ENCODE measurements at places on chromosomes 5 and 9.

- no peak overlapping the region for H3K27ac ChIP-seq
- no peaks in the 10 kb centered on the region for H3K4me1 ChIP-seq
- DNase-seq = no peak
- H3K36me3 ChIP-seq = no peaks in the 10 kb centered on the region
- no peak overlapping the region for H3K4me3 ChIP-seq
- peaks cover 38% of the 10 kb centered on the region for H3K27me3 ChIP-seq
Measured at GRCh38 chr5:145130996-145131395, 704.1 kb downstream of the PRELID2 start.

DNA sequence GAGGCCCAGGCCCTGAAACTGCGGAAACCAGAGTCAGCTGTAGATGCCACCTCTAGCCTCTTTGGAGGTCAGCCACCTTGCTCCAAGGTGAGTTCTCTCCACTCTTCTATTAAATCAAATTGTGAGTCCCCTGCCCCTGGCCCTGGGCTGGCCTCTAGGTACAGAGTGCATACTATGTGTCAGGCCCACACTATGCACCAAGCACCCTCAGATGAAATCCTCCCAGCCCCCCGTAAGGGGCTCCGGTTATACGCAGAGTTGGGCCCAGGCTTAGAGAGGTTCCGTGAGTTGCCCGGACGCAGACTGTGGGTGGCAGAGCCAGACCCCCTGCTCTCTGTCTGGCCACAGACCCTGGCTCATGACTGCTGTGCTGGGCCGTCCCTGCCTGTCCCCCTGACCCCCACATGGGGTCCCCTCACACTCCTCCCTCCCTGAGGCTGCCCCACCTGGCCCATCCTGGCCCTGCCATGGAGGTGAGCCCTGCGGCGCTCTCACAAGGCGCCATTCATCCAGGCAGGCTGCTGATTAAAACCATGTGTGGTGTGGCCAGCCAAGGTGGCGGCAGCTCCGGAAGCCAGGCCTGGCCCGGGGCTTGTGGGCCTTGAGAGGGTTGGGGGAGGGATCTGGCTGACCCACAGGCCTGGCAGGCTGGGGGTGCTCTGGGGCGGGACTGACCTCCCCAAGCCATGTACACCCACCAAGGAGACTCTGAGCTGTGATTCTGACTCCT lies 65.5 kb upstream of the SYNPO start:
- H3K4me3 ChIP-seq = no peak overlapping the region
- H3K27ac ChIP-seq = no peak overlapping the region
- DNase-seq = no peak
- no peaks in the 10 kb centered on the region for H3K27me3 ChIP-seq

- H3K36me3 ChIP-seq = no peaks in the 10 kb centered on the region
- H3K27me3 ChIP-seq = no peaks in the 10 kb centered on the region
- no peak overlapping the region for H3K4me3 ChIP-seq
Measured at GRCh38 chr5:61551637-61552313, 219.7 kb downstream of the ZSWIM6 start.

GRCh38 chr5:10521466-10522223 lies 42.2 kb upstream of the ANKRD33B start:
- H3K27me3 ChIP-seq = no peaks in the 10 kb centered on the region
- no peak overlapping the region for H3K27ac ChIP-seq
- no peaks in the 10 kb centered on the region for H3K36me3 ChIP-seq
- peak; percentile 27 for DNase-seq
- H3K4me3 ChIP-seq = no peak overlapping the region
- peaks cover 20% of the 10 kb centered on the region for H3K4me1 ChIP-seq

DNA sequence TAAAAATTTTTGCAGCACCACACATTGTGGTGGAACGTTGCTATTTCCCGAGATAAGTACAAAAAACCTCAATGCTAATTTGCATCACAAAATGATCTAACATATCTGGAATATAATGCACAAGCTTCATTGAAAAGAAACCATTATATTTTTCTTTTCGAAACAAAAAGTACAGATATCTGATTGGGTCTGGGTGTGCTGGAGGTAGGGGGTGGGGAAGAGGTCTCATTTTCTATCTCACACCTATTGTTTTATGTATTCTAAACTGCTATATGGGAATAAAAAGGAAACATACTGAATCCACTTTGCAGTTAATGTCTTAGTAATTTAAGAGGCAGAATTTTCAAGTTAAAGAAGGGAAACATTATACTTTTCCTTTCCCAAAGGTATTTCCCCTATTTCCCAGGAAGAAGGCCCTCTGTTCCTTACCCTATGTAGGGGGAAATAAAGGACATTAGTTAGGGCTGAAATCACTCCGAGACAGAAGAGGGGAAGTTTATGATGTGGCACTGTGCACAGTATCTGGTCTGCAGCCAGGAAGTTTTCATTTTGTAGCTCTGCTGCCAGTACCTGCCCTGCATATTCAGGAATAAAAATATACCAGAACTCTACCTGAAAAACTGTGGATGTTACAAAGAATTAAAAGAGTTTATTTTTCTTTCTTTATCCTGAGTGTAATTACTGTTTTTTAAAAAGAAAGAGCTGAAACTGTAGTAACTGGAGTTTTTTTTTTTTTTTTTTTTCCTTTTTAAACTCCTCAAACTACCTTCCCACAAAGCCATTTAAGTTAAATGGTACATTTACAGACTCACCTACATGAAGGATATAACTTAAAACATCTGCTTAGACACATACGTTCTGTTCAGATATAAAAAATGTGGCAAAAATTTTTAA lies 7.4 kb downstream of the MEF2C start:
- H3K4me3 ChIP-seq = no peak overlapping the region
- H3K4me1 ChIP-seq = peaks cover 16% of the 10 kb centered on the region
- H3K36me3 ChIP-seq = no peaks in the 10 kb centered on the region

- 0 out of 2 replicates have a peak, but pooled peaks cover 2% of the 10 kb centered on the region for H3K36me3 ChIP-seq
- no peak for DNase-seq
- no peaks in the 10 kb centered on the region for H3K27me3 ChIP-seq
- no peak overlapping the region for H3K4me3 ChIP-seq
- H3K27ac ChIP-seq = no peak overlapping the region
- H3K4me1 ChIP-seq = no peaks in the 10 kb centered on the region
Measured at GRCh38 chr5:94711785-94712184, 93.3 kb downstream of the SLF1 start.

DNA sequence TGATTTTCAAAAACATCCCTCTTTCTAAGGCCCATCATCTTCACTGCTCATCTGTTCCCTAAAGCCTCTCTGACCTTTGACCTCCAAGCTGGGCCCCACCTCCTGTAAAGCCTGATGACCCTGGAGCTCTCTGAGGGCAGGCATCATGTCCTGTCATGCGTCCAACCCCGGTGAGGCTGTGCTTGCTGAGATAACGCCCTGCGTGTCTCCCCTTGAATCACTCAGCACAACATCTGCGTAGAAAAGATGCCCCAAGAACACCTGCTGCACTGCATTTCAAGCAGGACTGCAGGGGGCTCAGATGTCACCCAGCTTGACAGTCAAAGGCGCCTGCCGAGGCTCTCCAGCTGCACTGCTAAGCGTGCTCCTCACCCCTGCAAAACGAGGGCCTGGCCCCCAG lies 78.0 kb downstream of the OTULIN start:
- no peaks in the 10 kb centered on the region for H3K36me3 ChIP-seq
- DNase-seq = no peak
- H3K27me3 ChIP-seq = no peaks in the 10 kb centered on the region
- no peak overlapping the region for H3K4me3 ChIP-seq
- no peak overlapping the region for H3K27ac ChIP-seq

- no peaks in the 10 kb centered on the region for H3K36me3 ChIP-seq
- no peak overlapping the region for H3K4me3 ChIP-seq
- H3K27me3 ChIP-seq = no peaks in the 10 kb centered on the region
- H3K27ac ChIP-seq = no peak overlapping the region
- no peak for DNase-seq
Measured at GRCh38 chr5:57749396-57749795, 266.8 kb upstream of the ACTBL2 start.

GRCh38 chr5:123178683-123179082 lies 89.6 kb downstream of the PRDM6 start:
- H3K4me3 ChIP-seq = no peak overlapping the region
- H3K4me1 ChIP-seq = no peaks in the 10 kb centered on the region
- no peaks in the 10 kb centered on the region for H3K36me3 ChIP-seq
- no peak for DNase-seq
- H3K27me3 ChIP-seq = no peaks in the 10 kb centered on the region
- H3K27ac ChIP-seq = no peak overlapping the region

DNA sequence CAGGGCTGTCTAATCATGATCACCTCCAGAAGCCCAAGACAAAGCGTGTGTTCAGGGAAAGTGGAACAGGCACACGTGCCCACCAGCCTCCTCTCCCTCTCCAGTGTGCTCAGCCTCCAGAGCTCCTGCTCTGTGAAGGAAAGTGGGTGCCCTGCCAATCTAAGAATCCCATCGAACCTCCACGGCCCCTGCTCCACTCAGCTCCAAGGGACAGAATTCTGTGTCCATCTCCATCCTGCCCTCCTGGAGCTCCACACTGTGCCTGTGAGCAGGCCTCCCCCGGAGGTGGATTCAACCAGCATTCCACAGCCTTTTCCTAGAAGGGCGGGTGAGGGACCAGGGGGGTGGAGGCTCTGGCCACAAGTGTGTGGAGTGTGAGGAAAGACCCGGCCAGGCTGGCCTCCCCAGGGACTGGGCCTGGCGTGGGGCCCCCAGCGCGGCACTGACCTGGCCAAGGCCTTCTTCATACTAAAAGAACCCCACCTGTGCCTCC lies 6.0 kb downstream of the EEIG1 start:
- H3K36me3 ChIP-seq = no peaks in the 10 kb centered on the region
- DNase-seq = no peak
- no peaks in the 10 kb centered on the region for H3K27me3 ChIP-seq

- H3K27ac ChIP-seq = no peak overlapping the region
- no peak overlapping the region for H3K4me3 ChIP-seq
- DNase-seq = no peak
- H3K27me3 ChIP-seq = no peaks in the 10 kb centered on the region
- no peaks in the 10 kb centered on the region for H3K4me1 ChIP-seq
- H3K36me3 ChIP-seq = no peaks in the 10 kb centered on the region
Measured at GRCh38 chr5:11892832-11893231, 11.4 kb downstream of the CTNND2 start.

- DNase-seq = no peak
- no peaks in the 10 kb centered on the region for H3K4me1 ChIP-seq
- H3K4me3 ChIP-seq = no peak overlapping the region
- no peak overlapping the region for H3K27ac ChIP-seq
Measured at GRCh38 chr9:35272989-35273388, 111.2 kb downstream of the UNC13B start.

- no peak overlapping the region for H3K4me3 ChIP-seq
- H3K27ac ChIP-seq = no peak overlapping the region
- no peak for DNase-seq
- peaks cover 4% of the 10 kb centered on the region for H3K27me3 ChIP-seq
- no peaks in the 10 kb centered on the region for H3K4me1 ChIP-seq
Measured at GRCh38 chr9:116924462-116925110, 237.5 kb downstream of the TRIM32 start.

GRCh38 chr9:124674651-124675050 lies 96.5 kb downstream of the NR6A1 start:
- no peak for DNase-seq
- no peaks in the 10 kb centered on the region for H3K36me3 ChIP-seq
- no peaks in the 10 kb centered on the region for H3K27me3 ChIP-seq
- H3K4me1 ChIP-seq = no peaks in the 10 kb centered on the region
- H3K27ac ChIP-seq = no peak overlapping the region
- no peak overlapping the region for H3K4me3 ChIP-seq

GRCh38 chr9:84874596-84874995 lies 205.1 kb downstream of the NTRK2 start:
- no peaks in the 10 kb centered on the region for H3K4me1 ChIP-seq
- no peaks in the 10 kb centered on the region for H3K27me3 ChIP-seq
- no peak overlapping the region for H3K4me3 ChIP-seq
- no peak for DNase-seq
- no peak overlapping the region for H3K27ac ChIP-seq
- no peaks in the 10 kb centered on the region for H3K36me3 ChIP-seq

DNA sequence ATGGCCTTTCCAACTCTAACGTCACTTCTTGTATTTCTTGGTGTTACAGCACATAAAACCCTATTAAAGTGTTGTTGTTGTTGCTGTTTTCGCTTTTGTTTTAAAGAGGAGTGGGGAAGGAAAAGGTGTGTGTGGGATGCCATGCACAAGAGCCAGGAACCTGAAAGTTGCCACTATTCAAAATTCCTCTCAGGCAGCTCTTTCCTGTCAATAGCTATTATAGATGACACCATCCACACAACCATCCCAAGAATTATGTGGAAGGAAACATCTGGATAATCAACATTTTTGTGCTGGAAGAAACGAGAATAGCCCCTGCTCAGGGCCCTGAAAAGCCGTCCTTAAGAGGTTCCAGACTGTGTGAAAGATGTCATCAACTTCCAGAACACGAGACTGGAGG lies 79.3 kb downstream of the SHB start:
- no peak overlapping the region for H3K27ac ChIP-seq
- no peak overlapping the region for H3K4me3 ChIP-seq
- no peak for DNase-seq
- peaks cover 14% of the 10 kb centered on the region for H3K4me1 ChIP-seq

GRCh38 chr9:7192266-7192665 lies 434.5 kb downstream of the KDM4C start:
- no peaks in the 10 kb centered on the region for H3K27me3 ChIP-seq
- H3K27ac ChIP-seq = no peak overlapping the region
- H3K4me3 ChIP-seq = no peak overlapping the region
- no peaks in the 10 kb centered on the region for H3K36me3 ChIP-seq
- H3K4me1 ChIP-seq = no peaks in the 10 kb centered on the region
- no peak for DNase-seq

DNA sequence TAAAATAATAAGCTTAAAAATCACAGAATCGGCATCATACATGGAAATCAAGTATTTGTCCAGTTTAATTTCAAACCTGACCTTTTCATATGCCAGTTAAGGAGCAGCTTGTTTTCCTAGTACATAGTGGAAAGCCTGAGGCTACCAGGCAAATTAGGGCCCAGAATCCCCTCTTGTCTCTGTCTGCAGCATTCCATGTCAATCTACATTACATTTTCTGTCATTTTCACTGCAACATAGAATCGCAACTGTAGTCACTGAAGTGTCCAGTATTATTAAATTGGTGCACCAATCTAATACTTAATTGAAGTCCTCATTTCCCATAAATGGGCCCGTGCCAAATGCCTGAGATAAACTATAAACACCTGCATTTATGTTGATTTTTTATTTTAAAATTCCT lies 1352.2 kb upstream of the ACO1 start:
- H3K4me3 ChIP-seq = no peak overlapping the region
- H3K36me3 ChIP-seq = no peaks in the 10 kb centered on the region
- H3K4me1 ChIP-seq = no peaks in the 10 kb centered on the region
- no peaks in the 10 kb centered on the region for H3K27me3 ChIP-seq
- no peak overlapping the region for H3K27ac ChIP-seq

GRCh38 chr9:127628758-127629467 lies 16.8 kb downstream of the STXBP1 start:
- no peak overlapping the region for H3K4me3 ChIP-seq
- no peaks in the 10 kb centered on the region for H3K27me3 ChIP-seq
- H3K27ac ChIP-seq = no peak overlapping the region
- no peaks in the 10 kb centered on the region for H3K36me3 ChIP-seq
- no peak for DNase-seq
- H3K4me1 ChIP-seq = peaks cover 16% of the 10 kb centered on the region

- no peak overlapping the region for H3K4me3 ChIP-seq
- DNase-seq = no peak
- no peak overlapping the region for H3K27ac ChIP-seq
- H3K4me1 ChIP-seq = no peaks in the 10 kb centered on the region
Measured at GRCh38 chr9:16828340-16829281, 41.9 kb downstream of the BNC2 start.

Measured in HCT116 (cell line).